ENCODE measurements at places on chromosomes 12 and 14.
A peak's percentile ranks its signal among the peaks of the same experiment; 100 is the strongest.

DNA sequence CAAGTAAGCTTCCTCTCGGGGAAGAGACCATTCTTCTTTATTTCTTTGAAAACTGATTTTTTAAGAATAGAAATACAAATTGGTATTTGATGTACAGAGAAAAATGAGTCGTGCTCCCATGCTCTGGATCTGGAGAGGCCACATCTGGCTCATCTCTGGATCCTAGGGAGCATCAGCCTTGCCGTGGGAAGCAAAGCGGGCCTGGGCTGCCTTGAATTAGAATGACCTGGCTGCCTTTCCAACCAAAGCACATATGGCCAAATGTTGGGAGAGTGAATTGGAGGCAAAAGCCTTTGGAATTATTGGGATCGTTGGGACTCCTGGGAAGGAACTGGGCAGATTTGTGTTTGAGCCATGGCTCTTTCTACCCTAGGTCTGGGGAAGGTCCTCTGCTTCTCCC is 80.0 kb downstream of the SLC25A47 start:
- DNase-seq, result no peak

- no peak for DNase-seq
Measured at GRCh38 chr12:71417181-71417580, 22.4 kb upstream of the LGR5 start.

DNA sequence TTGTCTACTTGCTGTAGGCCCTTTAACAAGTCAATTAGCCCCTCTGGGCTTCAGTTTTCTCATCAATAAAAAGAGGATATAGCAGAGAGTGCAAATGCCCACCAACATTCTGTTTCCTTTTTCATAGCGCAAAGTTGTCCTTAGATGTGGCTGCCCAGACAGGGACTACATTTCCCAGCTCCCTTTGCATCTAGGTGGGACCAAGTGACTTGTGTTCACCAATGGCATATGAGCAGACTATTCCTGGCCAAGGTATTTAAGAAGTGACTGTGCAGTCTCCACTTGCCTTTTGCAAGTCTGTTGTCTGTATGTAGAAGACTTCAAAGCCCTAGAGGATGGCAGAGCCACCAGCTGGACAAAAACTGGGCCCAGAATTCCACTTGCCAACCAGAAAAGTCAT is 59.7 kb downstream of the DAO start:
- DNase-seq, result no peak

- DNase-seq, result no peak
Measured at GRCh38 chr12:15848606-15849005, 33.6 kb upstream of the STRAP start.

DNA sequence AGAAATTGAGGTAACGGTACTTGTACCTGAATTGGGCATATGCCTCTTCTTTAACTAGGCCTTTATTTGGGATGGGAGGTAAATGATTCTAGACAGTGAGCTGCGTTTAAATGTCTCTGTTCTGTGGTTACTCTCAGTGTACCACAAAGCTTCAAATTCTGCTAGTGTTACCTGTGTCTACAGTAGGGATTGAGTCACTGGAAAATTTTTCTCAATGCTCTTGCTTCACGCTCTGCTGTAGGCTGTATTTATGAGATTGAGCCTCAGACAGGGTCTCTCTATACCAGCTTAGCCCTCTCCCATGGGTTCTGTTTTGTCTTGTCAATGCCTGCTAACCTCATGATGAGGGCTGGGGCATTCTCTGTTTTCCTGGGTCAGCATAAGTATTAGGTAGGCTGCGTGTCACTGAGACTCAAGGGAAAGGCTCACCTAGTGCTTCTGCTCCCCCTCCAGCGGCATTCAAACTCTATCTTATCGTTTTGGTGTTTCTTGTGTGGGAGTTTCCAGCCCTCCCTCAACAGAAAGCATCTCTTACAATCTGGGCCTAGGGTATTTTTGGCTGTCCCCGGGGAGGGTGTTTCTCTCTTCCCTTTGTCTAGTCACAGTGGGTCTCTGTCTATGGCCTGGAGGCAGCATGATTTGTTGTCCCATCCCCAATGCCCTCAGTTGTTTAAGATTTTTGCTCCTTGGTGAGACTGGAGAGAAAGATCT is 285.8 kb downstream of the ADGRD1 start:
- DNase-seq, result no peak

DNA sequence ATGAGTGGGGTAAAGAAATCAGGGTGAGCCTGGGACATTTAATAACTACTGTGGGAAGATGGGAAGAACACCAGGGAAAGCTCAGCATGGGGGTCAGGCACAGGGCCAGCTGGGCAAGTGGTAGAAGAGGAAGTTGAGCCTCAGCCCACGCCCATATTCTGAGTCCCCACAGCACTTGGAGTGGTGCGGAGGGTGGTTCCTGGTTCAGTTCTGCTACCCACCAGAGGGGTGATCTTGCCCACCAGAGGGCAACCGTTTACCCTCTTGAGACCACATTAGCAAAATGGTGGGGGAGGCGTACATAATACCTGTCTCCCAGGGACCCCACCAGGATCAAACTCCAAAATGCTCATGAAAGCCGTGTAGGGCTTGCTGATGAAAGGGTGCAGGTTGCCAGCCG is 16.8 kb upstream of the ANKRD33 start:
- DNase-seq, result no peak

DNA sequence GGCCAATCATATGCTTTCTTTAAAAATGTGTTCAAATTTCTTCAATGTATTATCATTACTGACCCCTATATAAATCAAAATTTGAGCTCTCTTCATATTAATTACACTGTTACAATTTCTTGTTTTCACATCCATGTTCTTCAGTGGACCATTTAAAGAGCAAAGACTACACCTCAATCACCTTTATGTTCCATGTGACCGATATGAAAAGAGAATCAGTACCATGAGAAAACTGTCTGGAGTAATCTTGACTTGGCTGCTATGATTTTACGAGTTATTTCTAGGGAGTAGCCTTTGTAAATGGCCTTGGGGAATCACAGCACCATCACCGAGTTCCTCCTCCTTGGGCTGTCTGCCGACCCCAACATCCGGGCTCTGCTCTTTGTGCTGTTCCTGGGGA is at the start of gene OR8S1:
TSS of gene OR8S1 (plus strand) at position 301 of the 400 bp plus-strand sequence. CDS start at position 301, 0 bp downstream.
- DNase-seq, result no peak

DNA sequence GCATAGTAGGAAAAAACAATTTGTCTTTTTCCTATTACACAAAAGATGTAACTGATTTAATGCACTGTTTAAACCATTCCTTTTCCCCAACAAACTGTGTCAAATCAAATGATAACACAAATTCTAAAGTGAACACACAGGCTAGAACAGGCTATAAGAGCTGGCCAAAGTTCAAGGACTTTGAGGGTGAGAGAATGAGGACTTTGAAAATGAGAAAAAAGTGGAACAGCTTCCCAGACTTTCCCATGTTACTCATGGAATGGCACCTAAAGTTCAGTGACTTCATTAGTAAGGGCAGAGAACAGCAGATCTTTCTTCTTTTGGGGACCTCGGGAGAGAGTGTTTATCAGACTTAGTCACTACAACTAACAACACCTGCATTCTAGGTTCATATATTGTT is 22.6 kb downstream of the TMEM253 start:
- no peak for DNase-seq

GRCh38 chr12:52082669-52082987 is 3.1 kb downstream of the SMIM41 start:
- no peak for DNase-seq

- no peak for DNase-seq
Measured at GRCh38 chr14:100882991-100883788, 20.3 kb downstream of the RTL1 start.

GRCh38 chr14:104080376-104081260 is 4.9 kb upstream of the ASPG start:
- no peak for DNase-seq

DNA sequence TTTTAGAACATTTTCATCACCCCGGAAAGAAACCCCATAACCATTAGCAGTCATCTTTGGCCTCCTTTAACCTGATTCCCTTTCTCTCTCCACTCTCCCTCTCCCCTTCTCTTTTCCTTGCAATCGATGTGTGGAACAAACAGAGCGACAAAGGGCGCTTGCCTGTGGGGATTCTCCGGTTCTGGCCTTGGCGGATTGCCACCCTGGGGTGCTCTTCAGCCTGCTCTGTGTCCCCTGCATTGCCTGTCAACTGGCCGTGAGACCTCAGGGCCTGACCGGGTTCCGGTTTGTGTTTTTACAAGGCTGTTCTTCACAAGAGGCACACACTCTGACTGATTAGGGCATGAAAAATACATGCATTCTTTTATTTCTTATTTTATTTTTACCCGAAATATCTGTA is 27.8 kb downstream of the LRTM2 start:
- DNase-seq, result no peak

DNA sequence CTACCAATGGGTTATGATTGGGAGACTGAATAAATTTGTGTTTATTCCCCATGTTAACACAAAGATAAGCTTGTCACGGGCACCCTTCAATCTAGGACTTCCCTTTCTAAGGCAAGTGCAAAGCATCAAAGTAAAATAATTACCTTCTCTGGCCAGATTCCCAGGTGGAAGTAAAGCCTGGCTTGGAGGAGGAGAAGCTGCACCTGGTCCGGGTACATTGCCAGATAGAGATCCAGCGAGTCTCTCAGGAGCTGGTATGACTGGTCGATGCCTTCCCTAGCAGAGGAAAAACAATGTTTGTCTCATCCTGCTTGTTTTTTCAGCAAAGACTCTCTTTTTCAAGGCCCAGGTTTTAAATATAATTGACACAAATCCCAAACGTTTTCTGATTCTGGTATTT is 24.9 kb downstream of the FBXO21 start:
- DNase-seq, result no peak

- DNase-seq, result no peak
Measured at GRCh38 chr12:98422812-98423211, 92.6 kb upstream of the TMPO start.

GRCh38 chr12:31363831-31364230 is 37.9 kb upstream of the SINHCAF start:
- no peak for DNase-seq

- DNase-seq, result no peak
Measured at GRCh38 chr12:131929581-131930456, 743 bp downstream of the PUS1 start.

- no peak for DNase-seq
Measured at GRCh38 chr12:93832131-93832530, 155.0 kb downstream of the CRADD start.

GRCh38 chr12:89405626-89406345 is 53.5 kb upstream of the DUSP6 start:
- no peak for DNase-seq

DNA sequence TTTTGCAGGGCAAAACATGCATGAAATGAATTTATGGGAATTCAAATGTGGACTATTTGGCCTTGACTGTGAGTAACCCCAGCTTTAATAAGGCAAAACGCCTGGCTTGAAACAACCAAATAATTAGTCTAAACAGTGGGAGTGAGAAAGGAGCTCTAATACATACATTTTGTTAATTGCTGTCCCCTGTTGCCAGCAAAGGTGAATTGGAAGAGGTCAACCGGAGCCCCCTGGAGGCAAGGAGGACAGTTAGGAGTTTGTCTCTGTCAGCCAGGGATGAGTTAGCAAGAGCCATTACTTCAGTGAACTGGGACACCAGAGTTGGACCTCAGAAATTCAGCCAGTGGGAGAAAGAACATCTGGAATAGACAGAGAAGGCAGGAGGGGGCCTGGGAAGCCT is 17.4 kb downstream of the KRT76 start:
- DNase-seq, result no peak

DNA sequence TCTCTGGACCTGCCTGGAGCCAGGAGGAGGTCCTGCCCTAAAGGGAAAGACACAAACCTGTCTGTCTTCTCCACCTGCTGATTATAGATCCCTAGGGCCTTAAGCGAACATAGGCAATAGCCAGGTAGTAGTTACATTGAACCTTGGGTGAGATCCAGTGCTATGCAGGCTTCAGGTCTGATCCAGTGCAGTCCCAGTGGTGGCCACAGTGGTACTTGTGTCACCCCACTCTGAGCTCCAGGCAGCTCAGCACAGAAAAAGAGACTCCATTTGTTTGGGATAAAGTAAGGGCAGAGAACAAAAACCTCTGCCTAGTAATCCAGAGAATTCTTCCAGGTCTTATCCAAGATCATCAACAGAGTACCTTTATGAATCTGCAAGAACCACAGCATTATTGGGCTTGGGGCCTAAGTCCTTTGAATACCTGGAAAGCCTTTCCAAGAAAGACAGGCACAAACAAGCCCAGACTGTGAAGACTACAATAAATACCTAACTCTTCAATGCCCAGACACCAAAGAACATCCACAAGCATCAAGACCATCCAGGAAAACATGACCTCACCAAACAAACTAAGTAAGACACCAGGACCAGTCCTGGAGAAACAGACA is 60.4 kb upstream of the KTN1 start:
- no peak for DNase-seq

DNA sequence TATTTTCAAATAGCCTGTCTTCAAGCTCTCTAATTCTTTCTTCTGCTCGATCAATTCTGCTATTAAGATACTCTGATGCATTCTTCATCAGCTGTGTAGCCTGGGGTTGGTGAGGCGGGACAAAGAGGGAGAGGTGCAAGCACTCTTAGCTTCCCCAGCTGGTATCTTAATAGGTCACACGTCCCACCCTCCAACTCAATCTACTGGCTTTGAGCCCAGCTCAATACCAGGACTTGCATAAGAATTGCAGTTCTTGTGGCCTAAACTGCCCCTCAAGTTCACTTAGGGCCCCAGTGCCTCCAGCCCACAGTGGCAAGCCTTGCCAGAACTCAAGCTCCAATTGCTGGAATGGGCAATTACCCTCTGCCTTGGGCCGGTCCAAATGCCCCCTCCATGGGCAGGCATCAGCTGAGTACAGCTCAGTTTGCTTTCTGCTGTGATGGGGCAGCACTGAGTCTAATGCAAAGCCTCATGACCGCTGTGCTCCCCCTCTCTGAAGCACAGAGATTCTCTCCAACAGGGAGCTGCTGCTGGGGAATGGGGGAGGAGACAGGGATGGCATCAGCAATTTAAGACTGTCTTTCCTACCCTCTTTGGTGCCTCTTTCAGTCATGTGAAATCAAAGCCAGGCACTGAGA is 5.6 kb upstream of the SPATA7 start:
- no peak for DNase-seq

GRCh38 chr14:88554457-88555286 is at the start of gene PTPN21:
PTPN21 (minus strand) TSS chr14:88555007; CDS start chr14:88550417, 4,590 bp downstream.
- peak; percentile 39 for DNase-seq

DNA sequence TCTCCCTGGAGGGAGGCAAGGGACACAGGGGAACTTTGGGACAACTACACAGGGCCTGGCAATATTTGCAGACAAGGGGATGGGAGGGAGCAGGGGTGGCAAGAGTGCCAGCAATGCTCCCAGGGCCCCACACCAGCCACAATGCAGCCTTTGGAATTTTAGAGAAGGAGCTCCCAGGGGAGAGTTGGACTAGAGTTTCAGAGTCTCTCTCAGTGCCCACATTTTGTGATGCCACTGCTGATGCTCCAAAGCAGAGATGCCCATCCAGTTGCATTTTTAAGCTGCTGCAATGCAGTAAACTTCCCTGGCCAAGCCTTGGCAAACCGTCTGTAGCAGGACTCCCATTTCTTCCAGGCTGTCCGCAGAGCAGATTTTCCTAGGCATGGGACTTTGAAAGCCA is 98.9 kb downstream of the ZFP36L1 start:
- no peak for DNase-seq

DNA sequence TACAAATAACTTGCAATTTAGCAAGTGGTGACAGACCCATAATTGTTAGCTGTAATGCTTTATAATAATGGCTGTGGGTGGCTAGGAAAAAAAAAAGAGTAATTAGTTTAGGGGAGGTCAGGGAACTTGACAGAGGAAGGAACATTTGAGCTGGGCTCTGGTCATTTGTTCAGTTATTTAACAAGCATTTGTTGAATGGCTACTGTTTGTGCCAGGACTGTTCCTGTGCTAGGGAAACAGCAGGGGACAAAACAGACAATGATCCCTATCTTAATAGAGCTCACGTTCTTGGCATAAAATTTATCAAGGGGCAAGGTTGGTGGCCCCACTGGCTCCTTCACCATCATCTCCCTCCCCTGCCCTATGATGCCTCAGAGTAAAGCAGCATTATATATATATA is 18.5 kb downstream of the CHST11 start:
- no peak for DNase-seq

GRCh38 chr14:55450539-55450938 is 10.1 kb upstream of the TBPL2 start:
- no peak for DNase-seq

All from anterior cingulate cortex (tissue), 58 donors.